ENCODE measurements at places on chromosomes 2 and 18.

GRCh38 chr2:8378016-8378810, 303.6 kb upstream of the ID2 start:
- DNase-seq, result no peak

DNA sequence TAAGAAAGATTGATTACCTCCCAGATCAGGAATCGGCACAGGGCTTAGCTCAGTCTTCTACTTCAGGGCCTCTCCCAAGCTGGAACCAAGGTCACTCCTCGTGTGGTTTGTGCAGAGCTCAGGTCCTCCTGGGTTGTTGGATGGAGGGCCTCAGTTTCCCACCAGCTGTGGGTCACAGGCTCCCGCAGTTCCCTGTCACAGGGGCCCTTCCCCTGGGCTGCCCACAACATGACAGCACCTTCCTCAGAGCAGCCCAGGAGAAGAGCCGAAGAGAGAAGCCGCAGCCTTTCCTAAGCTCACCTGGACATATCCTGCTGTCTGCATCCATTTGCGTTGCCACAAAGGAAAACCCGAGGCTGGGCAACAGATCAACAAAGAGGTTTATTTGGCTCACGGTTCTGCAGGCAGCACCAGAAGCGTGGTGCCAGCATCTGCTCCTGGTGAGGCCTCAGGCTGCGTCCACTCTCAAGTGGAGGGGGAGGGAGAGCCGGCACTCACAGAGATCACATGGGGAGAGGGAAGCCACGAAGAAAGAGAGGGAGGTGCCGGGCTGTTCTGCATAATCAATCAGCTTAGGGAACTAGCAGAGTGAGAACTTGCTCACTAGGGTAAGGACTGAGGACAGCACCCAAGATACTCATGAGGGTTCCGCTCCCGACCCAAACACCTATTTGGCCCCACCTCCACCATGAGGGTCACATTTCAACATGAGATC, 13.0 kb upstream of the ALLC start:
- no peak for DNase-seq

DNA sequence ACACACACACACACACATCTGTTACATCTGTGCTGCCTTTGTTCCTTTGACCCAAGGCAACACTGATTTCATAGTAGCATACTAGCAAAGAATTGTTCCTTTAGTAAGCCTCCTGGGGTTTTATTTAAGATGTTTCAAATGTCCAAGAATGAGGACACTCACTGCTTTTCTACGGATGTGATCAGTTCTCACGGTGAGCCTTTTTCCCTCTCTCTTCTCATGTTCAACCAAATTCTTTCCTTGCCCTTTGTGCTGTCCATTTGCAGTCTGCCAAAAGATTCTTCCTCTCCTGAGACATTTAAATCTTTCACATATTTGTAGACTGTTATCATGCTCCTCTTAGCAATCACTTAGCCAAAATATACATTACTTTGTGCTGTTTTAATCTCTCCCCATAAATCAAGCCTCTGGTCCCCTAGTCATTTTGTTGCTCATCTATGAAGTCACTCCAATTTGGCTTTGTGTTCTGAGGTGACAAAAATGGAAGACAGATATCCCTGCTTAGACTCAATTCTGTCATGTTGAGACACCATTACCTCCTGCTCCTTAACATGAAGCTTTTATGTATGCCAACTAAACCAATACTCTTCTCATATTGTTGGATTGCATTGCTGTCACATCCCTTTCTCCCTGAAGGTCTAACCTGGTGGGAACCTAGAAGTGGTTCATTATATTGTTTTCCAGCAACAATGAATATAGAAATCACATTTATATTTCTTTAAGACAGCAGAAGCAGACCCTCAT, 1605.3 kb upstream of the ACVR2A start:
- DNase-seq, result peak; percentile 90

DNA sequence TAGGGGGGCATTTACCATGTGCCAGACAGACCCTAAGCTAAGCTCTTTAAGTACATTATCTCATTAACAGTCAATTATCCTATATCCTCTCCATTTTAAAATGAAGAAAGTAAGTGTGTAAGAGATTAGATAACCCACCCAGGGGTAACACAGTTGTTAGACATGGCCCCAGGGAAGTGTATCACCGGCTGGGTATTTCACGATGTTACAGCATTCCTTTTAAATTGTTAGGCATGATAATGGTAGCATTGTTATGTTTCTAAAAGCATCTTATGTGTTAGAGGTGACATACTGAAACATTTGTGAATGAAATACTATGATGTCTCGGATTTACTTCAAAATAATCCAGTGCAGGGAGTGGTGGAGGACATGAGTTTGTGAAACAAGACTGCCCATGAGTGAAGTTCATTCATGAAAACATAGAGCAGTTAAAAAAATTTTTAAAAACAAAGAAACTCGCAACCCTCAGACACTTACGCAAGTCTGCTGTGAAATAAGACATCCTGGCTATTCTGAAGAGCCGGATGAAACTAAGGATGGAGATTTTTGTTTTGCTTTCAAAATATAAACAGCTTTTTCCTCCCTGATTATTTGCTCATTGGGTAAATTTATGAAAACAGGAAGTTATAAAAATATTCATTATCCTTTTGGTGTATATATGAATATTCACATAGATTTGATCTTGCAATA, 54.9 kb downstream of the IL1RL2 start:
- DNase-seq, result no peak

DNA sequence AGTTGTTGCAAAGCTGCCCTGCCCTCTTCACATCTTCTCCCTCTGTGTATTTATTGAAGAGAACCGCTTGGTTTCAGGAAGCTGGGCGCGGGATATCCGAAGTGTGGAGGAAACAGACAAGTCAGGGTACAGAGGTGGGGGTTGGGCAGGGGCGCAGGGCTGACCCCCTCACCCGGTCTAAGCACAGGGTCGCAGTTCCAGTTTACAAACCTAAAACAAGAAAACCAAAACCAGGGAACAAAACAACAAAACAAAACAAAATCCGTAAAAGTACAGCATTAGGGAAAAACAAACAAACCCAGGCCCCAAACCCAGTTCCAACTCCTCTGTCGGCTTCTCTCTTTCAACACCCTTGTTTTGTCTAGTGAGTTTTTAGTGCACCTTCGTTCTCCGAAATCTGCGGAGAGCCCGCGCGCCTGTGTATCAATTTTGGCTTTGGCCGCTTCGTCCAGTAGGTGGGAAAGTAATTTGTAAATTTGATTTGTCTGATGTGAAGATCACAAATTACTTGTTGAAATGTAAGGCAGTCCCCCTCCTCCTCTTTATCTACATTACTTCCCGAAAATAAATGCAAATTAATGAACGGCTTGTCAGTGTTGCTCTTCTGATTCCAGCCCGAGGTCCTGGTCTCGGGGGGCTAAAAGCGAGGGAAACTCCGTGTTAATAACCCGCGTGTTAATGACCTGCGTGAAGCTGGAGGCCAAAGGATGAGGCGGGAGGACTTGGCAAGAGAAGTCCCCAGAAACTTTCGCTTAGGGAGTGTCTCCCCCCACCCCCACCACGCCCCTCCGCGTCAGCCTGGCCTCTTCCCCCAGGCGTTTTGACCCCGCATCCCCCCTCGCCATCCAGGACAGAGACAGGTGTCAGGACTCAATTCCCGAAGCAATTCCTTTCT, 6.9 kb downstream of the OTX1 start:
- no peak for DNase-seq
